Ascending aorta (tissue), 2 donors: ENCODE measurements at places on chromosomes 1 and 21. TPM values are rescaled to one million over a fixed set of nuclear protein-coding genes. Genes with fewer than 3 reads are reported as not detected.
A peak's percentile ranks its signal among the peaks of the same experiment; 100 is the strongest.

LINGO4 gene
- total RNA-seq: not detected

- DNase-seq: peak; percentile 88
Observed at GRCh38 chr21:45050797-45051489, 23.4 kb upstream of the ADARB1 start.

- DNase-seq: no peak
Observed at GRCh38 chr21:35162831-35163230, 113.7 kb upstream of the RUNX1 start.

GFI1 gene
- not detected for total RNA-seq

- no peak for DNase-seq
Observed at GRCh38 chr1:15027515-15027986, 126.0 kb upstream of the TMEM51 start.

- DNase-seq: no peak
Observed at GRCh38 chr1:31669433-31669785, 24.7 kb upstream of the PEF1 start.

DNA sequence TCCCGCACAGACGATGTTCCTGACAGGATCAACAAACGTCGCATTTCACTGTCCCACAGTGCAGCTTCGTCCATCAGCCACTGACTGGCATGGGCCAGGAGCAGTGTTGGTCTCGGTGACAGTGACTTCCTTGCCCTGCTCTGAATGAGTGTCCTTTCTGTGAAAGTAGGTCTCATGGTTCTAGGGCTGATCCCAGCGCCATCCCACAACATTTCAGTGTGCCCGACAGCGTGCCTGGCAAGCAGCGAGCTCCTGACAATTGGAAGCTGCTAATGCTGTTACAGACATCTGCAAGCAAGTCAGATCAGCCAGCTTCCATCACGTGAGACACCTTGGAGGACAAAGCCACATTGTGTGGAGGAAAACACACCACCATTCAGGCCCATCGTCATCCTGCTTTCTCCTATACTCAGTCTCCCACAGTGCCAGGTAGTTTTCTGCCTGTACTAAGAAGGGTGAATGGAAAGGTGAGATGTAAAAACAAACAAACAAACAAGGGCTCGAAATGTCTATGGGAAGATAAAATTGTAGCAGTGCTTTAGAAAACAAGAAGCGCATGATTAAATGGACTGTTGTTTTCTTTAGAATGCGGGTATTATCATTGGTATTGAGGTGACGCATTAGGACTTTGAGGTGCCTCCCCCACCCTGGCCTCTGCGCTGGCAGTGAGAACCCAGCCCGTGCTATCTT, 21.9 kb downstream of the ERRFI1 start:
- no peak for DNase-seq

DNA sequence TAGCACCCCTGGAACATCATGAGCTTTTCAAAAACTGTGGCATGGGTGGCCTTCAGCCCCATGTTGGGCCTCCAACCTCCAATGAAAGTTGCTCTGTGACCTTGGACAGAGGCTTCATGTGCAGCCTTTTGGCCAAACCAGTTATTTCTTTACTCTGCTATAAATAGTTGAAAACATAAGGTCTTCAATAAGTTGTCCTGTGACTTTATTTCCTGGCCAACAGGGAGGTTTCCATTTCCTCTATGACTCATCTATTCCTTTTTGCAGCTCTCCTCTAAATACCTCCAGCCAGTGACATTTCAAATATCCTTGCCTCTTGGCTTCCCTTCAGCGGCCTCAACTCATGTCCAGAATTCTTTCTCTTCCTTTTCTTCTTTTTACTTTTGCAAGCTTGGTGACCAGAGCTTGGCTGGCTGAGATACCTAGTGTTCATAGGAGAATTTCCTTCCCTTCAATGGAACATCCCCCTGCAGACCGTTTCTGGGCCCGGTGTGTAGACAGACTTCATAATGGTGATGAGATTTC, 22.7 kb upstream of the TRIM67 start:
- DNase-seq: no peak

DNA sequence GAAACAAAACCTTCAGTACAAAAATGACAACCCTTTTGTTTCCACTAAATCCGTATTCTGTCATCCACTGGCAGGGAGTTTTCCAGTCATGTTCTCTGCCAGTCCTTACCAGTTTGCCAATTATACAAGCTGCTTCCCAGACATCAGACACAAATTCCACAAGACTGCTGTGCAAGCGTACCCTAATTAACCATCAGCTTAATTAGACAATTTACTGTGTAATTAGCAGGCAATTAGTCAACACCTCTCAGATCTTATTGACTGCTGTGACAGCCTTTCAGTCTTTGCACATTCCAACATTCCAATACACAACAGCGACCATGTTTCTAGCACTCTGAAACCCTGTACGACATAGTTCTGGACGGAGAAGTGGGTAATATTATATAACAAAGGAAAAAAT, 420.1 kb downstream of the DPYD start:
- DNase-seq: no peak

GRCh38 chr21:43983390-43983789, 28.7 kb upstream of the TRAPPC10 start:
- no peak for DNase-seq

S100A1 gene
- total RNA-seq: not detected

DNA sequence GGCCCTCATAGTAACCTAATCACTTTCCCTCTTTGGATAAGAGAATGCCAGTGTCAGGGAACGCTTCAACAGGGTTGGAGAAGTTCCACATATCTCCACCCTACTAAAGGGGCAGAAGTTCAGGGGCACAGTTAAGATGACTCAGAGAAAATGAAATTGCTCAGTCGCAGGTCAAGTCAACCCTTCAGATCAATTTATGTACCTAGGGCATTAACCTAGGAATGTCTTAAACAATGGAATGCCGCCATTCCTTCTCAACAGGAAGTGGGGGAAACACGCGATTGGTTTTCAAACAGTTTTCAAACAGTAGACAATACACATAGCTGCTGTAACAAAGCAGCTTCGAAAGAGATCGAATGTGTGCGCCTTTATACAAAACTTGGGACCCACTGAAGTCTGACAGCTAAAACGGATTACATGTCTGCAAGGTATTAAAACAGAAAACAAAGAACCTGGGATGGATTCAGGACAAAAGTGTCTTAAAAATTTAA, 897 bp downstream of the SLC25A24 start:
- no peak for DNase-seq

A3GALT2 gene
- not detected for total RNA-seq

DNA sequence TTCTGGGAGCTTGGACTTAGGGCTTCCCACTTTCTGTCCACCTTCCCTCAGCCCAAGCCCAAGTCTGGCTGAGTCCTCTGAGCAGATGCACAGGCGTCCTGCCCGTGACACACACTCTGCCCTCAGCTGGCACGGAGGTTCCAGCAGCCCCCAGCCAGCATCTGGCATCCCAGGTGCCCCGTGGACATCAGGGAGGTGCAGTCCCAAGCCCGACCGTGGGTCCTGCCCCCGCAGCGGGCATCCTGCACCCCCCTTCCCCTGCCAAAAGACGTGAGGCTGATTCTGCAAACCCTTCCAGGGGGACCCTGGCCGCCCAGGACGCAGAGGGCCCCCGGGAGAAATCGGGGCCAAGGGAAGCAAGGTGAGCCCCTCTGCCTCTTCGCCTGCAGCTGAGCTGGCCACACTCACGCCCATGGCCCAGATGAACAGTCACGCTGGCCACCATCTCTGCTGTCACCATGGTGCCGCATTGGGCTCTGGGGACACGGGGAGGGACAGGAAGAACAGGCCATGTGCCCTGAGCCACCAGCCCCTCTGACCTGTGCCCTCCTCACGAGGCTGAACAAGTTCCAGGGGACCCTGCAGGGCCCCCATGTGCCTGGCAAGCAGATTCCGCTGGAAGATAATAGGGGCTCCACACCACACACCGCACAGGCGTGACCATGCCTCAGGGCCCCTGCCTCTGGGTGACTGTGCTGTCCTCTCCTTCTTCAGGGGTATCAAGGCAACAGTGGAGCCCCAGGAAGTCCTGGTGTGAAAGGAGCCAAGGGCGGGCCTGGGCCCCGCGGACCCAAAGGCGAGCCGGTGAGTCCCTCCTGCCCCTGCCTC, 20.6 kb downstream of the COL6A2 start:
- peak; percentile 6 for DNase-seq

- DNase-seq: no peak
Observed at GRCh38 chr21:32975811-32976431, 49.8 kb upstream of the OLIG2 start.

TDRD10 gene
- 4.6 TPM for total RNA-seq

DNA sequence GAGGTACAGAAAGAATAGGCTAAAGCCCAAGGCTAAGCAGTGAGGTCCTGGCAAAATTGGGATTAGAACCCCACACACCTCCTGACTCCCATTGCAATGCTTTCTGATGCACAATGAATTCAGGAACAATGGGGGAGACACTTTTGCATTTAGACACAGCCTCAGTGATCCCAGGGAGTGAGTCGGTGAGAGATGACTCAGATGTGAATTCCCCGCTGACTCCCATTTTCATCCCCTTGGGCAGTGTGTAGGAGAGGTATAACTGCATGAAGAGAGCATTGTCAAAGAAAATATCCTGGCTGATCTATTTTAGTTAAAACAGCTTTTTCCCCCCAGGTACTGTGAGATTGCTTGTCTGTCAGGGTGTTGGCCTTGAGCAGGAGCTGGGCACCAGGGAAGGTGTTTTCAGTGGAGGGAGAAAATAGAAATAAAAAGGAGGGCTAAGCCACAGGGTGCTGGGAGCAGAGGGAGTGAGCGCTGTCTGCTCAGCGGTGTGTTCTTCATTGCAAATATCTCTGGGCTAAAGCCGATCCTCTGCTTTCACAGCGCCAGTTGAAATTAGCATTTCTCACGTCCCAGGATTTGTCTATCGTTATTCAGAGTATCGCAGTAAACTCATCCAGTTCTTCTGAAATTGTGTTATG, 247.7 kb upstream of the PTBP2 start:
- no peak for DNase-seq

CASQ2 gene
- 3.8 TPM for total RNA-seq

DNA sequence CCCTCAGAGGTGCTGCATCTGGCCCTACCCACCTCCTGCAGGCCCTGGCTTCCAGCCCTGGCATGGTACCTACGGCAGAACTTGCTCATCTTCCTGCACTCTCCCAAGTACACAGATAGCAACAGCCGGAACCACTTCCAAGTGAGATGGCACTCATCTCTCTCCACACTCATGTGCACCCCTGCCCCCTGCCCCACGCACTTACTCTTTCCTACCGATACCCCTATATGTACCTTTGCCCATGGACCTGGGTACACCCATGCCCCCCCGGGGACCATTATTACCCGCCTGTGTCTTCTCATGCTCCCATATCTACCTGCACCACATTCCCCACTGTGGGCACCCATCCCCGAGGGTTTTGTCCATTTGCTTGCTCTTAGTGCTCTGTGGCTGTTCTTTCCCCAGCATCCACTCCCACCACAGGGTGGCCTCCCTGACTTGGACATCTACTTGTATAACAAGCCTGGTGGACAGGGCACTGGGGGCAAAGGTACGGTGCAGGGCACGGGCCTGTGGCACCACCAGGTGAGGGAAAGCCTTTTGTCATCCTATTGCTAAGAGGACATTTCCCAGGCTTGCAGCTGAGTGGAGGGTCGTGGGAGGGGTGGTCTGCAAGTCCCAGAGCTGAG, 14.7 kb downstream of the HYI start:
- no peak for DNase-seq

DNA sequence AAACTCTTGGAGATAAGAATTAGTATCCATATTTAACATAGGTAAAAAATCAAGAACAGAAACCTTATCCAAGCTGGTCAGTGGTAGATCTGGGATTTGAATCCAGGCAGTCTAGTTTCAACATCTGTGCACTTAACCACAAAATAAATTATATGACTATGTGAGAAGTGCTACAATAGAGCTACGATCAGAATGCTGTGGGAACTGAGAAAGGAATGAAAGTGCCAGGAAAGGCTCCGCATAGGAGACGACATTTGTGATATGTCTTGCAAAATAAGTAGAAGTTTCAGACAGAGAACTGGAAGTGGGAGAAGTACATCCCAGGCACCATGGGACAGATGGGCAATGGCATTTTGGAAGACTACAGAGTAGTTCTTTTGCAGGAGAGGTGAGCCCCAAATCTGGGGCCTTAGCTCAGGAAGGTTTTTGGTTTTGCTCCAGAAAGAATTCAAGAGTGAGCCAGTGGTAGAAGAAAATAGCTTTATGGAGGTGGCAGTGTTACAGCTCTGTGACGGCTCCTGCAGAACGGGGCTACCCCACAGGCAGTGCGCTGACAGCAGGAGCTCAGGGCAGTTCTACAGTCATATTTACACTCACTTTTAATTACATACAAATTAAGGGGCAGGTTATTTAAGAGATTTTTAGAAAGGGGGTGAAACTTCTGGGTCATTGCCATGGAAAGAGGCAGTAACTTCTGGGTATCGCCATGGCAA, 25.5 kb upstream of the GJA5 start:
- DNase-seq: no peak

DNA sequence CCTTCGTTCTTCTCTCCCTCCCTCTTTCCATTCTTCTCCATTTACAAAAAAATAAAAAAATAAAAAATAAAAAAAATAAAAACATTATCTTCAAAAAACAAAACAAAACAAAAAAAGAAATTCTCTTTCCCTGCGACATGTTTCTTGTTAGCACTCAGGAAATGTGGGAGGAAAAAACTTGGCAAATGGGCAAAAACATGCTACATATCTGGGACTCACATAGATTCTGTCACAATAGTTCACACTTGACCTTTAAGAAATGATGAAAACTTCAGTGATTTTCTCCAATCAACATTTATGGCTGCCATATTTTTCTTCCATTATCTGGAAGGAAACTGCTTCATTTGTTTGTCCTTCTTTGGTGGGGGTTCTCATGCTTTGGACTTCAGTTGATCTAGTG, 109.3 kb downstream of the PRKAB2 start:
- no peak for DNase-seq

DNA sequence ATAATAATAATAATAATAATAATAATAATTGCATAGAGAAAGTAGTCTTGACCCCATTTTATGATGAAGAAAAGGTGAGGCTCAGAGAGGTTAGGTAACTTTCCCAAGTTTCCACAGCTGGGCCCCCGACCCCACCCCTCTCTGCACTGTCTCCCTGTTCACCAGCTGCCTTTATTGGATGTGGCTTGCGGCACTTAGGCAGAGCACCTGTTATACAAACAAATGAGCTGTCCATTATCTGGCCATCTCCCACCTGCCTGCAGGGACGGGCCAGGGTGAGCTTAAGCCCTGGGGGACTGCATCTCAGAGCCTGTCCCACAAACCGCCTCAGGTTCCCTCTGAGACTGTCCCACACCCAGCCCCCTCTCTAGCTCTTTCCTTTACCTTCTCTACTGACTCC, 10.1 kb upstream of the EFNA1 start:
- DNase-seq: no peak

- DNase-seq: no peak
Observed at GRCh38 chr21:15209224-15209623, 144.4 kb upstream of the NRIP1 start.

GRCh38 chr1:109197158-109198042, 16.3 kb upstream of the SARS1 start:
- DNase-seq: no peak

DNA sequence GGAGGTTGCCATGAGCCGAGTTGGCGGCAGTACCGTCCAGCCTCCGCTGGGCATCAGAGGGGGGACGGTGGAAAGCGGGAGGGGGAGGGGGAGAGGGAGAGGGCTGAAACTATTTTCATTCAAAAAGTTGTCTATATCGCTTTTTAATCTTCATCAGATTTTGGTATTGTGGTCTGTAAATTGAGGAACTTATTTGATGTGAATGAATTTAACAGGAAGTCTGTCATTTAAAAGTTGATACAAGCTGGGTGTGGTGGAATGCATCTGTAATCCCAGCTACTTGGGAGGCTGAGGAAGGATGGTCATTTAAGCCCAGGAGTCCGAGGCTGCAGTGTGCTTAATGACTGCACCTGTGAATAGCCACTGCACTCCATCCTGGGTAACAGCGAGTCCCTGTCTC, 3.0 kb upstream of the EPHX4 start:
- no peak for DNase-seq

GRCh38 chr1:101957771-101958170, 39.0 kb downstream of the OLFM3 start:
- no peak for DNase-seq

FAM177B gene
- total RNA-seq: not detected

SPRR2G gene
- total RNA-seq: not detected
